MG63 (cell line): ENCODE measurements at places on chromosomes 1 and 21. TPM values are rescaled to one million over a fixed set of nuclear protein-coding genes. Genes with fewer than 3 reads are reported as not detected.
A peak's percentile ranks its signal among the peaks of the same experiment; 100 is the strongest.

DNA sequence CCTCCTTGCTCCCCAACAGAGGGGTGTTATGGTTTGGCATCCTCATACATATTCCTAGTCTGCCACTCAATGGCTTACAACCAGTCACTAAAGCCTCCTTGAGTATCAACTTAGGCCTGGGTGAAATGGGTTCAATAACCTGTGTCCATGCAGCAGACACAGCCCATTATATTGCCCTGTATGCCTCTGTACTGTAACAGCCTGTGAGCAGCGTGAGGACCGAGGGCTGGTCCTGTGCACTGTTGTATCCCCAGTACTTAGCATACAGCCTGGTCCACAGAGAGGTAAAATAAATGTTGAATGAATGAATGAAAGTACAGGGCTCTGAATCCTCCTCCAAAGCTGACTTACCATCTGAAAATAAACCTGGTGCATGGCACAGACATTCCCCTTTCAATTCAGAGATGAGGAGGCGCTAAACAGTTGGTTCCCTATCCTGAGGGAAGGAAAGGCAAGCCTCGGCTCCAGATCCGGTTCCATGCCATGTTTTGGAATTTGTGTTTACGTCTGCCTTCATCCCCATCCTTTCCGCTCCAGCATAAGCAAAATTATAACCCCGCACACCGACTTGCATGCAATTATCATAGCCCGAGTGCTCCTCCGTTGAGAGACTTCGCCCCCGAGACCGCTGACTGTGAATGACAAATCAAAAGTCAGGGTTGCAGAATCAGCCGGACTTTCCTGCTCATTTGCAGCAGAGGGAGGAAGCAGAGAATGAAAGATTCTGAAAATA lies 45.0 kb upstream of the DNAJC6 start:
- DNase-seq: peak; percentile 28

The SPRR4 gene
- total RNA-seq: not detected in 2 replicates

DNA sequence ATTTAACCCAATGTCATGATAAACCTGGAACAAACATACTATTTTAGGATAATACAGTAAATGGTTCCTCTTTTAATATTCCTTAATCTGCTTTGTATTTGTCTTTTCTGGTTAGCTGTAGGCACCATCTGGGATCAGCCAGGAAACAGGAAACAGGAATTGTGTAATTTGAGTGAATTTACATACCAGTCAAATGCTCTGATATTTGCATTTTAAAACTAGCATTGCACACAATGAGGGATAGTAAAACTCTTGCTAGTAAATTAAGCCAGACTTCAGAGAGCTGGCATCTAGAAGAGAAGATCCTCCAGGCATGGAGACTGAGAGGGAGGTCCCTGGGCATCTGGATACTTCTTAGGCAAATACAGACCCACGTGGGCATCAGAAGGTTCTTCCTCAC lies 103.5 kb downstream of the HMCN1 start:
- DNase-seq: no peak

GRCh38 chr1:160713161-160713560 lies 1.5 kb upstream of the CD48 start:
- no peak for DNase-seq

- DNase-seq: no peak
Observed at GRCh38 chr21:29704719-29705118, 235.1 kb downstream of the GRIK1 start.

DNA sequence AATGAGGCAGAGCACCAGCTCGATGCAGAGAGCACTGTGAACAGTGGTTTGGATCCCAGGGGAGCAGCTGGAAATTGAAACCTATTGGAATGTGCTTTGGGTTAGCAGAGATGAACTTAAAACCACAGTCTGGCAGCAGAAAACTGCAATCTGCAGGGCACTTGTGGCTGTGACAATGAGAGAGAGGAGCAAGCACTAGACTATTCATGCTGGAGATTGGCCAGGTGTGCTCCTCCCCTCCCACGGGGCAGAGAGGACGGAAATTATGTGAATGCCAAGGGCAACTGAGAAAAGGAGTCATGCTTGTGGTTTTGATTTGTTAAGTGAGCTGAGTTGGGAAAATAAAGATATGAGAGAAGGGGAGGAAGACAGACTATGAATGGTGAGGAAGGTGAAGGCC lies 38.1 kb downstream of the HSD3B2 start:
- peak; percentile 84 for DNase-seq

The EPHB2 gene
- 19.6 TPM in 2 replicates for total RNA-seq

- no peak for DNase-seq
Observed at GRCh38 chr1:92953491-92953890, 7.8 kb downstream of the DIPK1A start.

DNA sequence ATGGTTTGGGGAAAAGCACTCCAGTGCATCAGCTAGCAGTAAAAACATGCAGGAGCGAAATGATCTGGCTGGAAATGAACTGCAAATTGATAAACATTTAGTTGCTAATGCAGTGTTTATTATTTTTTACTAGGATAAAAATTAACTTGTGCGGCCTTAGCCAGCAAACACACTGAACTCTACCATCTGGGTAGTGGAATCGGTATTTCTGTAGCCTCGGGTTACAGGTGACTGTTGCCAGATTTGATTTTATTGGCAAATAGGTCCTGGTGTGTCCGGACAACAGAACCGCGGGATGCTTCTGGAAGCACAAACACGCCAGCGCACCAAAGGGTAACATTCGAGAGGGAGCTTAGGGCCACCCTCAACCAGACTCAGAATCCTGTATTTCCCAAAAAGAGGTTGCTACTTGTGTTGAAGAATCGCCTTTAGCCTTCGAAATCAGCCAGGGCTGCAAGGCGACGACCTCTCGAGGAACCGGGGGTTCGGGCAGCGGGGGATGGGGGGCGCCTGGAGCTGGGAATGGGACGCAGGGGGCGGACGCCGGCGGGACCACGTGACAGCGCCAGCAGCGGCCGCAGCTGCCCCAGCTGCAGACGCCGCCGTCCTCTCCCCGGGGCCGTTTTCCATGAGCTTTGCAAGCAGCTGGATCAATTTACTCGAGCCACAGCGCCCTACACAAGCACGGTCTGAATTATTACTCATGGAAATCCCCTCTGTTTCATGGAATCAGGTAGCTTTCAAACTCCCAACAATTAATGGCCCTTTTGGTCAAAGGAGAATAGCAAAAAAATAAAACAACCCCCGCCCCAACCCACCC lies 158.8 kb downstream of the TOMM20 start:
- peak; percentile 88 for DNase-seq

DNA sequence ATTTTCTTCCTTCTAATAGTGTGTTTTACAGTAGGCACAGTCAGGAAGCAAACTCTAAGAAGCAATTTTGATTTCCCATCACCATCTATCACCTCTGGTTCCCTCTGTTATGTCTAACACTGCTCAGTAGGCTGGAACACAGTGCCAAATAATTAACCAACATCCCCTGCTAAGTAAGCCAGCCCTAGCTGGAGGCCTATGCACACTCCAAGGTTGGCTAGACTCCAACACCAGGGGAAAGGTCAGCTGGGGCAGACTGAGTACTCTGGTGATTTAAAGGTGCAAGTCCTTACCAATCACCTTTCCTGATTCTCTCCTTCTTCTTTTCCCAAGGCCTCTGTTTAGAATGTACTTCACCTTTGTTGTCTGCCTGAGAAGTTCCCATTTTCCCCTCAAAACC lies 46.5 kb upstream of the BEND5 start:
- DNase-seq: no peak

DNA sequence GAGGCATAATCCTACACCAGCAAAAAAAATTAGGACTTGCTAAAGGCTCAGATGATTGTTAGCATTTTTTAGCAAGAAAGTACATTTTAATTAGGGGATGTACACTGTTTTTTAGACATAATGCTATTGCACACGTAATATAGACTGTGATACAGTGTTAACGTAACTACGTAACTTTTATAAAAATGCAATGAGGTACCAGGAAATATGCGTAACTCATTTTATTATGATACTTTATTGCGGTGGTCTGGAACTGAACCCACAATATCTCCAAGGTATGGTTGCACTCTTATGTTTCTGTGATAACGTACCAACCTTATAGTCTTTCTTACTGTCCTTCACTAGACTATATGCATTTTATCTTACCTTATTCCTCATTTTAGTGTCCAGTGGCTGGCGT lies 62.8 kb upstream of the B3GALT2 start:
- DNase-seq: no peak

The CNKSR1 gene
- not detected in 2 replicates for total RNA-seq

The UQCRHL gene
- 4.7 and 6.2 TPM in 2 replicates for total RNA-seq

GRCh38 chr1:100628631-100629081 lies 90.7 kb downstream of the GPR88 start:
- DNase-seq: no peak

The TMPRSS15 gene
- total RNA-seq: 0.20 TPM in 1 of 2 replicates, not detected in the other

The CR1L gene
- total RNA-seq: not detected in 2 replicates

DNA sequence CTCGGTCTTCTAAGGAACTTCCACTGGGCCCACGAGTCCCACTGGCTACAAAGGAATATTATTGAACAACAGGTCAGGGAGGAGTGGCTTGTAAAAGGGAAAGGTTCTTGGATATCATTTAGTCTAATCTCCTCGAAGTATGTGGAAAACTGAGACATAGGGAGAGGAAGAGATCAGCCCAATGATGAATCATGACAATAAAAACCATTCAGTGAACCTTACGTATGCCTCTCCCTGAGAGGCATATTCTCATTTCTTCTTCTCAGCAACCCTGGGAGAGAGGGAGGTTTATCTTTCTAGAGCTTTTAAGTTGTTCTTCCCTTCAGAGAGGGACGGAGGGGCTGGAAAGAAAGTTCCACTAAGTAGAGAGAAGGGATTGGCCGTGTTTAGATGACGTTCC lies 5.3 kb upstream of the MOB3C start:
- no peak for DNase-seq

GRCh38 chr21:38972078-38972477 lies 166.3 kb downstream of the ETS2 start:
- DNase-seq: no peak

- no peak for DNase-seq
Observed at GRCh38 chr1:43947874-43948437, 1.2 kb downstream of the IPO13 start.

GRCh38 chr1:54697896-54698295 lies 17.8 kb upstream of the TTC4 start:
- DNase-seq: no peak

- DNase-seq: no peak
Observed at GRCh38 chr1:48829446-48829845, 52.8 kb upstream of the BEND5 start.

GRCh38 chr1:171881442-171881841 lies 40.1 kb downstream of the DNM3 start:
- no peak for DNase-seq

GRCh38 chr1:210074904-210075303 lies 136.9 kb downstream of the SYT14 start:
- no peak for DNase-seq

- no peak for DNase-seq
Observed at GRCh38 chr1:85229574-85230097, 28.8 kb upstream of the SYDE2 start.

DNA sequence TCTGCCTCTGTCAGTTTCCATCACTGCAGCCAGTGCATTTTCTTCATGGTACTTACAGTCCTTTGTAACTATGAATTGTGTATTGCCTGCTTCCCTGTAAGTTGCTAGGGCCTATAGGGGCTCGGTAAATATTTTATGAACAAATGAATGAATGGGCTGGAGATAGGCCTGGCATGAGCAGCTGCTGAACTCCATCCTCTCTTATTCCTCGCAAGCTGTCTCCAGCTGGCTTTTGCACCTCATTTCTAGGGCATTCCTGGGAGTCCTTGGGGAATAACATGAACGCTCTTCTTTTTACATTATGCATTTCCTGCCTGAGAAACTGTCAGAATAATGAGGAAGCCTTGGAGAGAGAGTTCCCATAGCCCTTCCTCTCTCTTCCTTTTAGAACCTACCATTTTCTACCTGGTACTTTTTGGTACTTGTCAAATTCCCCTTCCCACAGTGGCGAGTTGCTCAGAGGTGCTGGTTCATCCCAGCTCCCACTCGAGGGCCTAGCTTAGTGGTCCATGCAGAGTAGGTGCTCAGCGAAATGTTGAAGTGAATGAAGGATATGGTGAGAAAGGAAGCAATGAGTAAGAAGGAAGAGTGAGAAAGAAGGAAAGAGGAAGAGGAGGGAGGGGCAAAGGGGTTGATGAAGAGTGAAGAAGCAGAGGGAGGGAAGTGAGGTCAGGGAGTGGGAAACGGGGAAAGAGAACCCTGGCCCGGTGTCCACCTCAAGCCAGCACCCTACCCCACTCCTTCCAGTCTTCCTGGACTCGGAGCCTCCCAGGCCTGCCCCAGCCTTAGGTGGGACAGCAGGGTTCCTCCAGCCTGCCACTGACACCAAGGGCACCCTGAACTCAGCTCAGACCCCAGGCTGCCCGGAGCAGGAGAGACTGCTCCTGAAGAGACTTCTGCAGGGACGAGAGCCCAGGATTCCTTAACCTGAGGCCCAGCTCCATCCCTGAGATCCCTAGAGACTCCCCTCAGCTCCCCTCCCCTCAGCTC lies 29.6 kb downstream of the KCNC4 start:
- DNase-seq: no peak

DNA sequence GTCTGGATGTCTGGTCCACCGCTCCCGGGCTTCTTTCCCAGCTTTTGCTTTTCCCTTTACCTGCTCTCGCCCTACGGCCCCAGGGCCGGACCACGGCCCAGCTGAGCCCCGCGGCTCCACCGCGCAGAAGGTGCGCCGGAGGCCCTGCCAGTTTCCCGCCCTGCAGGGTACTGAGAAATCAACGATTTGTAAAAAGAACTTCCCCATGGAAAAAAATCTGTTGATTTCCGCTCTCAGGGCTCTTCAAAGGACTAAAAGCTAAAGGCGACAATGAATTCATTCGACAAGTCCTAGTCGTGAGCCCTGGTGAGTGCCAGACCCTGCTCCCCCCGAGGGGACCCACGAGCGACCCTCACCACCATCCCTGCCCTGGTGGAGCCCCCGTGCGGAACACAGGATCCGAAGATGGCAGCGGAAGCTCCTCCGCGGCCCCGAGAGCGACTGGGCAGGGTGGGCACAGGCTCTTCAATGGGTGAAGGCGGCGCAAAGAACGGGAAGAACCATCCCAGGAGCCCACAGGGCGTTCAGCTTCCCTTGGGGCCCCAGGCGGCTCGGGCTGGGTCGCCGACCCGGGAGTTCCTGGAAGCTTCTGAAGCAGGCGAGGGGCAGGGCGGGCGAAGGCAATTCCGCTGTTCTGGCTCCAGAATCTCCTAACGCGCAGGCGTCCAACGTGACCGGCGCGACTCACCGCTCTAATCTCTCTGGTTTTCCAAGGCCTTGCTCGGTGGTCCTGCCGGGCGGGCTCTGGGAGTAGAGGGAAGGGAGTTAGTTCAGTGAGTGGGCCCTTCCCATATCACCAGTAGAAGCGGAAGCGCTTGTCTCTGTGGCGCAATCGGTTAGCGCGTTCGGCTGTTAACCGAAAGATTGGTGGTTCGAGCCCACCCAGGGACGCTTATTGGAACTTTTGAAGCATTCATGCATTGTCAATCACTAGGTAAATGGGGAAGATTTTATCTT lies 6.6 kb upstream of the RNU1-2 start:
- peak; percentile 89 for DNase-seq

GRCh38 chr21:39601187-39601928 lies 11.4 kb upstream of the B3GALT5 start:
- DNase-seq: no peak

GRCh38 chr1:119859647-119860046 lies 36.7 kb downstream of the ADAM30 start:
- DNase-seq: peak; percentile 39

GRCh38 chr1:19670787-19671186 lies 6.1 kb downstream of the HTR6 start:
- DNase-seq: no peak
